H7 (cell line): ENCODE measurements at places on chromosomes 5 and 9. TPM values are rescaled to one million over a fixed set of nuclear protein-coding genes. Genes with fewer than 3 reads are reported as not detected.

- no peak for DNase-seq
Measured at GRCh38 chr5:68260467-68260866, 44.9 kb downstream of the PIK3R1 start.

DNA sequence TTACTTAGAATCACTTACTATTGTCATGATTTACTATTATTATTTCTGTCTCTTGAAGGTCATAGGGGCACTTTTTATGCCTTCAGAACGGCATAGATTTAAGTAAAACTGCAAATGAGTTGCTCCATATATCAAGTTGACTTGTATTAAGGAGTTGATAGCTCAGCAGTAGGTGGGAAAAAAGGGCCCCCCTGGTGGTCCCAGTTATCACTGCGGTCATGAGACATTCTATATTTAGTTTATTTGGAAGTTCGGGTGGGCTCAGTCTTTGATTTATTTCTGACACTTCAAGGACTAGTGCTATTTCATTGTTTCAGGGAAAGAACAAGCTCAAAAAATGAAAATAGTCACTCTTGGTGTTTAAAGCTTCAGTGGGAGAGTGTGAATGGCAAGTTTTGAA is 159.3 kb downstream of the SLC24A2 start:
- peak; percentile 21 for DNase-seq

- DNase-seq: no peak
Measured at GRCh38 chr5:98798371-98798770, 24.9 kb downstream of the RGMB start.

DNA sequence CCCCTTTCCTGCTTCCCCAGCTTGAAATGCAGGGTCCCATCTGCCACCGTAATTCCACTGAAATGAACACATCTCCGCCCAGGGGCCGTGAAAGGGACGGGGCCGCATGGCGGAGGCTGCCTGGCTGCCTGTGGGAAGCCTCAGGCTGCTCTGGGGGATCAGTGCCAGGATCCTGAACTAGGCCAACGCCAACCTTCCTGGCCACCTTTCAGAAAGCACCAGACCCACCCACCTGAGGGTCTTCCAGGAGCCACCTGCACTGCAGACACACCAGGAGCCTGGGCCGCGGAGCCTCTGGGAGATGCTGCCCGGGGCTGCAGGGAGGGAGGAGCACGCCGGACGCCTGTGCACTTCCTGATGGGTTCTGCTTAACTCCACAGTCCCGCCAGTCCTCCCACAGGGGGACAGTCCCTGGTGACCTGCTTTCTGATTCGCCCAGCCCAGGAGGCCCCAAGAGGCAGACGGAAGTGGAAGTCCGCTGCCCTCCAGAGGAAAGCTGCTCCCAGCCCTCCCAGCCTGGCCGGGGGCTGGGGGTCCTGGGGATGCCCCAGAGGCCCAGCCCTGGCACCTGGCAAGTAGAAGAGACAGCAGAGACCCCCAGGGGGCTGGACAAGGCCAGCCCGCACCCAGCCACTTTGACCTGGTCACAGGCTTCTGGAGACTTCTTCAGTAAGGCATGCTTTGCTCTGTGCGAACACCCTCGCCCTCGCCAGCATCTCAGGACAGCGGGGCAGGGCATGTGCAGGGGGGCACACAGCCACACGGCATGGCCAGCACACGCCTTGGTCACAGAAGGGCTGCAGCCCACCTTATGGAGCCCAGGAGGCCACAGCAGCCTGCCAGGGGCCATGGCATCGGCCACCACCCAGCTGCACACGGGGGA is at the start of gene CARD9:
TSS of gene CARD9 (minus strand) at position 370 of the 883 bp plus-strand sequence. CDS start 1,591 bp downstream, outside the sequence.
- no peak for DNase-seq

HTR1A gene
- not detected in 2 replicates for total RNA-seq
